Large intestine (tissue), 12 donors: ENCODE measurements at places on chromosomes 6 and 20.

DNA sequence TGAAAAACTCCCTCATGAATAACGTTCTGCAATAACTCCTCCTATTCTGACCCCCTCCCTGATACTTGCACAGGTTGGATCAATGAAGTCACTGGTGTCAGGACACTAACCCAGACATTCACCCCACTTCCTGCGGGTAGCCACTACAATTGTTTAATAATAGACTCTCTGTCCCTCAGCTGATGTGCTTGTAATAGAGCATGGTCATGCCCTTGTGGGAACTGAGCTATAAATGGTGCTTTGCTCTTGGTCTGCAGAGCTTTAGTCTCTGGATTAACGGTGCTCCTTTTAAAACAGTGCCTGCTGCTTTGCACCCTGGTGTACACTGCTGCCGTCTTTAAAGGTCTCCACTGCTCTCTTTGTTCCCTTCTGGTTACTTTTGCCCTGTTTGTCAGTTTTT, 127.3 kb downstream of the BACH2 start:
- DNase-seq: no peak

GRCh38 chr6:55825402-55826051, 49.9 kb downstream of the BMP5 start:
- DNase-seq: peak; percentile 23

DNA sequence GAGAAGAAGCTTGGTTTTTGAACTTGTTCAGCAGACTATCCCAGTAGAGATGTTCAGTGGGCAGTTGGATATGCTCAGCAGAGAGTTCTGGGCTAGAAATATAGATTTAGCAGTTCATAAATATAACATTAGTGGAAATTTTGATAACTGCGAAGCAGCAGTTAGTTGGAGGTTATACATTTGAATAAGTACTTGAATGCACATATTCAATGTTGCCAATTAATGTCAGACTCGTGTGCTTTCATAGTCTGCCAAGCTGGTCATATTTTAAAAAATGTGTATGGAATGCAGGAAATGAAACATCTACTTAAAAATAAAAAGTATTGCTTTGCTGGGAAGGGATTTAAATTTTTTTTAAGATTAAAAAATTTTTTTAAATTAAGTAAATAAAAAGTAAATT, 92.5 kb upstream of the E2F3 start:
- no peak for DNase-seq

- DNase-seq: no peak
Measured at GRCh38 chr6:56143796-56144195, 103.6 kb downstream of the COL21A1 start.

- DNase-seq: no peak
Measured at GRCh38 chr6:158758941-158759479, 60.2 kb downstream of the EZR start.

DNA sequence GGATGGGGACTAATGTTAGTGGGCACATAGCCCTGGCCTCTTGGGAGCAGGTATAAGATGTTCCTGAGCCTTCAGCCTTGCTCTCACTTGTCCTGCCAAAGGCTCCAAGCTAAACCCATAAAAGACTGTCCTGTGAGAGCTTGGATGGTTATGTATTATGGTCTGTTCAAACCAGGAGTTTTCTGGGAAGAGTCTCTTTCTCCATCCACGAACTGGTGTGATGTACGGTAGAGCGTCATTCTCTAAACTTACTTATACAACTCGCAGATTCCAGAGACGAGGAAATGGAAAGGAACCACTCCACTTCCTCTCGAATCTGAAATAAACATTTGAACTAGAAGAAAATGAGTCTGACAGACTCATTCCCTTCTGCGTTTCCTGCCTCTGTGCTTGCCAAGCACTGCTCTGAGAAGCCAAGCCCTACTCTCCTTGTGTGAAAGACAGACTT, 5.3 kb downstream of the SOBP start:
- DNase-seq: no peak

GRCh38 chr6:39520411-39520810, 197.9 kb upstream of the KCNK16 start:
- DNase-seq: no peak
